Activated naive CD4-positive, alpha-beta T cell treated with anti-CD3 and anti-CD28 coated beads for 36 hours (primary cell): ENCODE measurements at places on chromosomes 12 and 14.

- peak; percentile 88 for DNase-seq
These were observed 41.3 kb upstream of the EIF5 start for GRCh38 chr14:103292426-103293374.

DNA sequence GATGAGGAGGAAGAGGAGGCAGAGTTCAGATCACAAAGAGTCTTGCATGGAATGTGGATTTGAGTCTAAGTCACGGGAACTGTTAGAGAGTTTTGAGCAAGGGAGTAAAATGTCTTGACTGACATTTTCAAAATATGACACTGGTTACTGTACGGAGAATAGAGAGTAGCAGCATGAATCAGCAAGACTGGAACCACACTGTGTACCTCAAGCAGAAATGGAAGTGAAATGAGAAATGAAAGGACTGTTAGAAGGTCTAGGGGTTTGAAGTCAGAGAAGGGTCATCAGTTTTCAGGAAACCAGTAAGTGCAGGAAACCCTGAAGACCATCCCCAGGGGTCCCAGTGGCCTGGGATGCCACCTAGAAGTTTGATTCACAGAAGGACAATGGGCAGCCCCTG is 236.3 kb downstream of the GALC start:
- no peak for DNase-seq

DNA sequence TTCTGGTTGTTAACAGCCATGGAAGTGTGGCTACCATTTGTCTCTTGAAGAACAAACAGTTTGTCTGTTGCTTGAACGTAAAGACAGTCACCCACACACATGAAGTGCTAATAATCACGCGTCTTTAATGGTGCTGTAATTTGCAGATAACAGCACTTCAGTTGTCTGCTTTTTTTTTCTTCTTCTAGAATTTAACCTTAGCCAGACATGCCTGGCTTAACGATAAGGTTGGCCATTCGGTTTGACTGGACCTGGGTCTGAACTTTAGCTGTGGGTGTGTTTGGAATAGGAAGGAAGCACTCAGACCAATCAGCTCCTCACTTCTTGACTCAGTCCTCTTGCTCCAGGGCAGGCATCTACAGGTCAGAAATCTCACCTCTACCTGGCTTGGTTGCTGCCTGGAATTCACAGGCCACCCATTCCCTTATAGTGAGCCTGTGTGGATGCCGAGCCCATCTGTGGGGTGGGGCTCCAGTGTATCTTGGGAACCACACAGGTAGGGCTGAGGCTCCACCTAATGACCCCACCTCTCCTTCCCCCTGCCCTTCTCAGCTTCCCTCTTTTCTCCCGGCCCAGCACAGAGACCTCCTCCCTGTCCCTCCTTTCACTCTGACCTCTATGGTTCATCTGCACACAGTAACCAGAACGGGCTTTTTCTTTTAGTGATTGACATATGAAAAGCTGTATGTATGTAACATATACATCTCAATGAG is 246.4 kb upstream of the PWP1 start:
- DNase-seq = no peak

GRCh38 chr12:103505371-103506236 is 9.8 kb upstream of the C12orf42 start:
- peak; percentile 85 for DNase-seq

DNA sequence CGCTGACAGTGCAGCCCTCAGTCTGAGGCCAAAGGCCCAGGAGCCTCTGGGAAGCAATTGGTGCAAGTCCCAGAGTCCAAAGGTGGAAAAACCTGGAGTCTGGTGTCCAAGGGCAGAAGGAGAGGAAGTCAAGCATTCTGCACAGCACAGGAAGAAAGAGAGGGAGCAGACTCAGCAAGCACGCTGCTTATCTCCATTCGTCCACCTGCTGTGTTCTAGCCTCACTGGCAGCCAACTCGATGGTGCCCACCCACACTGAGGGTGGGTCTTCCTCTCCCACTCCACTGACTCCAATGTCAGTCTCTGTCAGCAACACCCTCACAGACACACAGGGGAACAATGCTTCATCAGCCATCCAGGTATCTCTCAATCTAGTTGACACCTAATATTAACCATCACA is 38.8 kb downstream of the HELB start:
- no peak for DNase-seq

DNA sequence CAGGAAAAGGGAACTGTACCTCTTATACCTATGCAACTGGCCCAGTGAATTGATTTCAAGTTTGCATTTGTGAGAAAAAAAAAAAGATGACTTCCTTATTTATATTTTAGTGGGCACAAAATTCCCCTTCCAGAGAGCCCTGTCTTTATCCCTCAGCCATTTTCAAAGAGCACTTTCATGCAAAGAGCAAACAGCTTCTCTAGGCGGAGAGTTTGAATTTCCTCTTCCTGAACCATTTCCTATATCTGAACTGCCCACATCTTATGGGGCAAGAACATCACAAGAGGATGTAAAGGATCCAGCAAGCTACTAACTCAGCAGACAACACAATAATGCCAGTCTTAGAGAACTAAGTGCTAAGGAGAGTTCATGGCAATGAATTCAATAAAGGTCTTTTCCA is 22.3 kb upstream of the PLXNC1 start:
- DNase-seq = no peak

GRCh38 chr12:125185311-125185739 is 120.1 kb downstream of the AACS start:
- DNase-seq = no peak

- DNase-seq = no peak
These were observed 2.1 kb downstream of the PNMA1 start for GRCh38 chr14:73712071-73712506.

GRCh38 chr12:64836856-64837255 is 12.4 kb downstream of the TBC1D30 start:
- no peak for DNase-seq

GRCh38 chr12:1591543-1591942 is 2.8 kb downstream of the FBXL14 start:
- no peak for DNase-seq
